Urothelium cell line (cell line): ENCODE measurements at places on chromosomes 7 and 10.

DNA sequence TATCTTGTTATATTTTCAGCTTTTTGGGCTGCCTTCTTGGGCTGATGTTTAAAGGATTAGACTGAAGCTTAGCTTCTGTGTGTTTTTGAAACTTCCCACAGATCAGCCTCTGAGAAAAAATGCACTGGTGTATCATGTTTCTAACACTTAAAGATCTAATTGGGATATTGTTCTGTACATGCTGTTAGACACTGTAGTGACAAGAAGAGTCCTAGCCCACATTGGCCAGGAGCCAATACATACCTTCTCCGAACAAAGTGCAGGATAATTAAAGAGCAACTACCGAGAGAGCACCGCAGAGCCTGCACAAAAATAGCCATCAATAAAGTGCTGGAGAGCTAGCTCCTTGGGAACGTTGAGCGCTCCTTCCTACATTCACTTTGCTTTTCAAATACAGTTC lies 289.4 kb upstream of the SP8 start:
- DNase-seq = no peak

DNA sequence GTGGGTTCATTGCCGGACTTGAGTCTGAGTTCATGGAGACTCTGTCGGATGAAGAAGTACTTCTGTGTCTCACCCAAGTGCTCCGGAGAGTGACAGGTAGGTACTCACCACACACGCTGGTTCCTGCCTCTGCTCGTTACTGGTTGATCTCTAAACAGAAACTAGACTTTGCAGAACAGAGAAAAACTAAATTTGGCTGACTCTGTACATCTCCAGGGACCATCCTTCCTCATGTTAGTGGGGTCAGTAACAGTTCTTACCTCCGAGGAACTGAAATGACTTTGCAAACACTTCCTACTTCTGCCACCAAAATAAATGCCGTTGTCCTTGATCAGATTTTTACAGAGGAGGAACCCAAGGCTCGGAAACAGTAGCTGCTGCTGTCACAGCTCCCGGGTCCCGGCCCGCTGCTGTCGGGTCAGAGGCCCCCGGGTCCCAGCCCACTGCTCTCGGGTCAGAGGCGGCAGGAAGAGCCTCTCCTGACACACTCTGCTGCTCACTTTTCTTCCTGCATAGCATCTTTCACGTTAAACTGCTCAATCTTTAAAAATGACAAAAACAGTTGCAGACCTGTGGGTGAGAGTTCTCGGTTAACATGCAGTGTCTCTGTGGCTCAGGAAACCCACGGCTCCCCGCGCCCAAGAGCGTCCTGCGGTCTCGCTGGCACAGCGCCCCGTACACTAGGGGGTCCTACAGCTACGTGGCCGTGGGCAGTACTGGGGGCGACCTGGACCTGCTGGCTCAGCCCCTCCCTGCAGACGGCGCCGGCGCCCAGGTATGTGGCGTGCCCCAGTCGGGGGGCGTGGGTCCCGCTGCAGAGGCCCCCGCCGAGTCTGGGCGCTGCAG lies 4.8 kb upstream of the MTG1 start:
- no peak for DNase-seq

GRCh38 chr7:75572396-75572795 lies 80.3 kb downstream of the SPDYE5 start:
- no peak for DNase-seq

- DNase-seq = no peak
Observed at GRCh38 chr10:102492344-102492939, 10.1 kb downstream of the ACTR1A start.

DNA sequence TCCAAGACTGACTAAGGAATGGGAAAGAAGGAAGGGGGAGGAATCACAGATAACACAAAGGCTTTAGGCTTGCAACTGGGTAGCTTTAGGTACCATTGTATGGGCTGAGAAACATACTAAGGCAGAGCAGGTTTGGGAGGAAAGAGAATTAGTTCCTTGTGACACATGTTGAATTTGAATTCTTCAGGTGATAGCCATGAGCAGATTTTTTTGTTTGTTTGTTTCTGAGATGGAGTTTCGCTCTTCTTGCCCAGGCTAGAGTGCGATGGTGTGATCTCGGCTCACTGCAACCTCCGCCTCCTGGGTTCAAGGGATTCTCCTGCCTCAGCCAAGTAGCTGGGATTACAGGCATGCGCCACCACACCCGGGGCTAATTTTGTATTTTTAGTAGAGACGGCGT lies 4.4 kb upstream of the SND1 start:
- DNase-seq = no peak
